ENCODE measurements at places on chromosomes 3 and 15.

- DNase-seq = no peak
These were observed 58.8 kb downstream of the NPAP1 start for GRCh38 chr15:24734396-24734795.

DNA sequence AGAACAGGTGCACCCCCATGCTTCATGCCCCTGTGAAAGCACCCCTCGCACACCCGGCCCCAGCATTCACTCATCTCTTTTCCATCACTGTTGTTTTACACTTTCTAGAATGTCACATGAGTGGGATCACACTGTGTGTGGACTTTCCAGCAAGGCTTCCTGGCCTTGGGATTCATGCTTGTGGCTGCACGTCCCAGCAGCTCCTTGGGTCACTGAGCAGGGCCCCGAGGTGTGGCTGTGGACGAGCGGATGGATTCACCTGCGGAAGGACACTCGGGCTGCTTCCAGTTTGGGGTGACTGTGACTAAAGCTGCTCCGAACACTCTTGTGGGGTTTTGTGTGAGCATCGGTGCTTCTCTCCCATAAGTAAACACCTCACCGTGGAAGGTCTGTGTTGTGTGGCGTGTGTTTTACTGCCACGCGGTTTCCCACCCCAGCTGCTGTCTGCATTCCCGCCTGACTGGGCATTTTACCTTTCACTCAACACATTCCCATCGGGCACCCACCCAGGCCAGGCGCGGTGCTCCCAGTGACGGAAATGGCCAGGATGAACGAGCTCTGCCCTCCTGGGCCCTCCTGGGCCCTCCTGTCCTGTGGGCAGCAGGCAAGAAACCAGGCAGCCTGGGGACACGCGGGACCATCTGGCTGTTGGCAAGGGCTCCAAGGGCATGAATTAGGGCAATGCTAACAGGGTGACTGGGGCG, 41.4 kb downstream of the DNAJB8 start:
- DNase-seq = no peak

- DNase-seq = no peak
These were observed 5.7 kb downstream of the TTBK2 start for GRCh38 chr15:42914728-42915497.

DNA sequence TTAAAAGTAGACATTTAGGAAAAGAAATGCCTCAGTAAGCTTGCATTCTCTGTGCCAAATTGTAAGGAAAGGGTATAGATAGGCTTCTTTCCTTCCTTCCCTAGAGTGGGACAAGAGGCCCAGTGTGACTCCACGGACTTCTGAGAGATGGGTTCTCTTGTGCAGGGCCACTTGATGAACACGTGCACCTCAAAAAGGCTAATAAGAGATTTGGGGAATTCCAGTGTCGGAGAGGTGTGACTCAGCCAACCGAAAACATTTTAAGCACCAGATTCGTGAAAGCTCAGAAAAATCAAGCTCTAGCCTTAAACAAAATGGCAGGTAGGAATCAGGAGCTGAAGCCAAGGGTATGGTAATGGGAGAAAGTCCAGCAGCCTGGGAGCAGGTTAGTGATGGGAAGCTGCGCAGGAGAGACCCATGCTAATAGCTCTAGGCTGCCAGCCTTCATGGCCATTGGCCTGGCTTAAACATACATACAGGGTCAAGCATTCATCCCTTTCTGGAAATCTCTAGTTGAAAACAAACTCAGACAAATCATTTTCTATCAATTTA, 56.2 kb downstream of the SV2B start:
- no peak for DNase-seq
